AG04450 (cell line): ENCODE measurements at places on chromosomes 5 and 9. TPM values are rescaled to one million over a fixed set of nuclear protein-coding genes. Genes with fewer than 3 reads are reported as not detected.
A peak's percentile ranks its signal among the peaks of the same experiment; 100 is the strongest.

ANKRD31 gene
- polyA plus RNA-seq, result 0.02 and 0.06 TPM in 2 replicates

IL5 gene
- not detected in 2 replicates for polyA plus RNA-seq

PPP2R2B gene
- not detected in 2 replicates for polyA plus RNA-seq

SLC36A1 gene
- polyA plus RNA-seq, result 22.2 and 22.3 TPM in 2 replicates

ANKS6 gene
- 10.5 and 12.4 TPM in 2 replicates for polyA plus RNA-seq

IL31RA gene
- polyA plus RNA-seq, result 1.5 and 1.9 TPM in 2 replicates

TEX48 gene
- polyA plus RNA-seq, result not detected in 2 replicates

- DNase-seq, result no peak
Measured at GRCh38 chr5:172140120-172140519, 47.9 kb downstream of the STK10 start.

DNA sequence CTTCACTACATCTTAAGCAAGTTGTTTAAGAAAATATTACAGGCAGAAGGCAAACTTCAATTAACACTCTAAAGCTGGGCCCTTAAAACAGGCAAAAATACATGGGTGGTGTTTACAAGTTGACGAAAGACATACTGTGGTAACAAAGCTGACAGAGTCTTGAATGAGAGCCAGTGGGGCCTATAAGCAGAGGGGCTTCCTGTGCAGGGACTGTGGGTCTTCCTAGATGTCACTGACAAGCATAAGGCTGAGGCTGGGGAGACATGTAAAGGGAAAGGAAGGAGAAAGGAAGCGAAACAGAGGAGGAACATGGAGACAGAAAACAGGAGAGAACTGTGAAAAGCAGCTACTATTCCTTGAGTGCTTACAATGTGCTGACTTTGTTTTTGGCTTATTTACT, 308.0 kb upstream of the RPS23 start:
- no peak for DNase-seq

- no peak for DNase-seq
Measured at GRCh38 chr5:75677607-75678006, 39.6 kb downstream of the POC5 start.

DNA sequence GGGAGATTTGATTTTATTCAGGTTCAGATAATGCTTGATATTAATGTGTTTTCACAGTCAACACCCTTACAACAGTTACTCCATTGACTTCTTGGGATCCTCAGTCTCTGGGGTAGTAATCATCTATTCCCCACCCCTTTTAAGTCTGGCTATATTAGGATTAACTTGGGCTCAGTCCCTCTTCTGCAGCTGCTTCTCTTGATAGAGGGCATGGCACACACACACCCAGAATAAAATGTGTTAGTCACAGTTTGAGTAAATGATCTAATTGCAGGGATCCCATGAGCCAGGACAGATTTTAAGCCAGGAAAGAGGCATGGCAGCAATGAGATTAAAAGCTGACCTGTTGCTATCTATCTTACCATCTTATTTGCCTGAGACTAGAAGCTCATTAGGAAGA, 53.7 kb upstream of the VLDLR start:
- no peak for DNase-seq

GRCh38 chr5:120882038-120882775, 418.1 kb downstream of the PRR16 start:
- DNase-seq, result no peak

DNA sequence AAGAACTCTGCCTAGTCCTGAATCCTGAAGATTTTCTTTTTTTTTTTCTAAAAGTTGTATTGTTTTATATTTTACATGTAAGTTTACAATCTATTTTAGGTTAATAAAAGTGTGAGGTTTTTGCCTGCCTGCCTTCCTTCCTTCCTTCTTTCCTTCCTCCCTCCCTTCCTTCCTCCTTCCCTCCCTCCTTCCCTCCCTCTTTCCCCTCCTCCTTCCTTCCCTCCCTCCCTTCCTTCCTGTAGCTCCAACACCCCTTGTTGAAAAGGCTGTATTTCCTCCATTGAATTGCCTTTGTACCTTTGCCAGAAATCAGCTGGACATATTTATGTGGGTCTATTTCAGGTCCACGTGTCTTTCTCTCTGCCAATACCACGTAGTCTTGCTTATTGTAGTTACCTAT, 46.6 kb downstream of the CACNA1B start:
- DNase-seq, result no peak

DNA sequence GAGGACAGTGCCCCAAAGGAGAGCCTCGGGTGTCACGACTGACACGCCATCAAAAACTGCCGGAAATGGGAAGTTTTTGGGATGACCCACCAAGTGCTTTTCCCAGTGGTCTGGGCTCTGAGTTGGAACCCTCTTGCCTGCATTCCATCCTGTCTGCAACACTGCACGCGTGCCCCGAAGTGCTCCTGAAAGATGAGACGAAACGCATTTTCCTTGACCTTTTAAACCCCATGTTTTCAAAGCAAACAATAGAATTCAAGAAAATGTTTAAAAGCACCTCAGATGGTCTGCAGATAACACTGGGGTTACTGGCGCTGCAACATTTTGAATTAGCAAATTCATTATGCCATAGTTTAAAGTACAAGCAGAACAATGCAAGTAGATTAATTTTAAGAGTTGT, 92.9 kb downstream of the ANKRD18A start:
- no peak for DNase-seq

- no peak for DNase-seq
Measured at GRCh38 chr5:107873877-107874276, 203.1 kb upstream of the EFNA5 start.

DNA sequence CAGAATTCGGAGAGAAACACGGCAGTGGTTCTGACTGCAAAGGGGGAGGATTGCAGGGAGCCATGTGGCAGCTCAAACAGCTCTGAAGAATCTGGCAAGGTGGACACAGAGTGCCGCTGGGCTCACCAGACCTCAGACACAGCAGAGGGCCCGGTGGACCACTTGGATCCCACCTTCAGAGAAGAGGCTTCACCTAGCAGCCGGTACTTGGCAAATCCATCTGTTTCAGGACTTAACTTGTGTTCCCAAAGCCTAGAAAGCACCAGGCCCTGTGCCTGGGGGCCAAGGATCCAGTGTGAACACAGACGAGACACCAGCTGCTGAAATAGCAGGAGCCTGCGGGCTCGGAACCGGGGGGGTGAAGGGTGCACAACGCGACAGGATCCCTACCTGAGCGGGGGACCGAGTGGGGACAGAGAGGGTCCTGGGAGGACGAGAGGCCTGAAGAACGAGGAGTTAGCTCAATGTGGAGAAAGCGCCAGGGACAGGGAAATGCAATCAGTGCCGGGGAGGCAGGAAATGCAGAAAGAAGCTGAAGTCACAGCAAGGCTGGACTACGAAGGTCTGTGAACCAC, 44.6 kb downstream of the BTNL9 start:
- no peak for DNase-seq

DNA sequence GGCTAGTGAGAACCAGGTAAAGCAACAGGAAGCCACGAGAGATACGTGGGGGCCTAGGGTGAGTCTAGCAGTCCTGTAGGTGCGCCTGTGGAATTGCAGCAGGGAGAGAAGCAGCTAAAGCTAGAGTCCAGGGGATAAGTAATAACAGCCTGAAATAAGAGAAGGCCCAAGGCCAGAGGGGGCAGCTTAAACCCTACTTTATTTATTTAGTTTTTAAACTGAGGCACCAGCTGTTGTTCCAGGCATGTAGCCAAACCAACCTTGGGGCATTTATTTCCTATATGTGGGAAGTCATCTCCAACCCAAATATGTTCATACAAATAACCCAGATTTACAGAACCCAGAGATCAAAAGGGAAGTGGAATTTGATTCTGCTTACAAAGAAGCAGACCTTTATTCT, 93.5 kb downstream of the GLDC start:
- peak; percentile 69 for DNase-seq
